NCI-H1092 treated with DMSO at 0.1 percent for 48 hours (cell line): ENCODE measurements at places on chromosomes 5 and 9.

GRCh38 chr5:84131372-84131771, 253.3 kb downstream of the EDIL3 start:
- no peak for DNase-seq

- DNase-seq = no peak
These were observed 19.6 kb downstream of the CCDC187 start for GRCh38 chr9:136284311-136284710.

DNA sequence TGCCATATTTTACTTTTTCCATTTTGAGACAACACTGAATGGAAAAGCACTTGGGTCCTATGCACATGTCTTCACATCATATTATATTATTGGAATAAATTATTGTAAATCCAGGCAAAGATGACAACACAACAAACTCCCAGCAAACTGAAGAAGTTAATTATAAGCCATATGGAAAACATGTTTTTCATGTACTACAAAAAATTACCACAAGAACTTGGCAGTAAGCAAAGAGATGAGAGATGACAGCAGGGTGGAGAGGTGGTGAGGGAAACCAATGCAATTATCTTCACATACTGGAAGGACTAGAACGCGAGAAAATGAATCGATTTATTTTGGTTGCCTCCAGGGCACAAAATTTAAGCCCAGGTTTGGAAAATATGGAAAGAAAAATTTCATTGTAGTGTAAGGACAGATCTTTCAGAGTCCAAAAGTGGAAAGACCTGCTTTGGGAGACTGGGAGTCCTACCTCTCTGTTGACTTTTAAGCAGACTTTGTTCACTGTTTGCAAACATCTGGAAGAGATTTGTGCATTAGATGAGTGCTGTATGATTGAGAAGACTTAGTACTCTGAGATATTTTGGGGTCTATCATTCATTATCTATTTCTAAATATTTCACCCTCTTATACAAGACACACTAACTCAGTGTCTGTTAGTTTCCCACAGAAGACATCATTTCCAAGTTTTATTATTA, 138.0 kb downstream of the TMEM232 start:
- DNase-seq = no peak

DNA sequence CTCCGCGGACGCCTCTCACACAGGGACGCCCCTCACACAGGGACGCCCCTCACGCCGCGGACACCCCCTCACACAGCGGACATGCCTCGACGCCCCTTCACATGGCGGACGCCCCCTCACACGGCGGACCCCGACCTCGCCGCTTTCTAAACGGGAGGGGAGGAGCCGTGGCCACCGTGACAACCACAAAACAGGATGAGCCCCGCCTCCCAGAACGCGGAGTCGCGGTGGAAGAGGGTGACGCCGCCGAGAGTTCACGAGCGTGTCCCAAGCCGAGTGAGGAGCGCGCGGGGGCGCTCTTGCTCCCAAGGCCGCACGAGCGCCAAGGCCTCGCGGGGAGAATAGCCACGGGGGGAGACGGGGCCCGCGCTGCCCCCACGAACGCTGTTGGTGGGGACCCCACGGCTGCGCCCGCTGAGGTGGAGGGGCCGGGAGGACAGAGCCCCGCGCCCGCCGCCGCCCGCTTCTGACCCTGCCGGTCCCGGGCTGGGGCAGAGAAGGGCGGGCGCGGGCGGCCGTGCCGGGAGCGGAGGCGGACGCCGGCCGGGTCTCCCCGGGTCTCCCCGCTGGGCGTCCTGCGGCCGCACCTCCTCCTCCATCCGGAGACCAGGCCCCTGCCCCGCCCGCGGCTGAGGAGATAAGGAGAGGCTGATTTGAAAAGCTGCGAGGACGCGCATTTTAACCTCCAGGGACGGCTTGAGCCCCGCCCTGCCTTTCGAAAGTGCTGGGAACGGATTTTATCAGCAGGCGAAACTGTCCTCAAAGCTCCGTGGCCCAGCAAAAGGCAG, 3.9 kb upstream of the NKD2 start:
- no peak for DNase-seq

DNA sequence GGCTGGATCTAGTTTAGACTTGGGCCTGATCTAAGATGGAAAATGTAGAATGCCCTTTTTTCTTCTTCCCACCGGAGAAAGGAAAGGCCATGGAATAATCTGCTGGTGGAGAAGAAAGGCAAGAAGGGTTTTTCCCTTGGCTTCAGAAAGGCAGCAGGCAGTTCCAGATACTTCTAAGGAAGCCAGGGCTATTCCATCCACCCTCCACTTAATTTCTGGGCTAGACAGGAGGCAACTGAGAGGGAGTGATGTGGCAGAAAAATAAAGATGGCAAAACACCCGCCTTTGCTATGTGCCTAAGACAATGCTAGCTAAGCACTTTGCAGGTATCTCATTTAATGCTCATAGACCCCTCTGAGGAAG, 9.9 kb downstream of the MYOZ3 start:
- DNase-seq = no peak

- DNase-seq = no peak
These were observed 87.0 kb downstream of the SPOCK1 start for GRCh38 chr5:137412136-137412535.

DNA sequence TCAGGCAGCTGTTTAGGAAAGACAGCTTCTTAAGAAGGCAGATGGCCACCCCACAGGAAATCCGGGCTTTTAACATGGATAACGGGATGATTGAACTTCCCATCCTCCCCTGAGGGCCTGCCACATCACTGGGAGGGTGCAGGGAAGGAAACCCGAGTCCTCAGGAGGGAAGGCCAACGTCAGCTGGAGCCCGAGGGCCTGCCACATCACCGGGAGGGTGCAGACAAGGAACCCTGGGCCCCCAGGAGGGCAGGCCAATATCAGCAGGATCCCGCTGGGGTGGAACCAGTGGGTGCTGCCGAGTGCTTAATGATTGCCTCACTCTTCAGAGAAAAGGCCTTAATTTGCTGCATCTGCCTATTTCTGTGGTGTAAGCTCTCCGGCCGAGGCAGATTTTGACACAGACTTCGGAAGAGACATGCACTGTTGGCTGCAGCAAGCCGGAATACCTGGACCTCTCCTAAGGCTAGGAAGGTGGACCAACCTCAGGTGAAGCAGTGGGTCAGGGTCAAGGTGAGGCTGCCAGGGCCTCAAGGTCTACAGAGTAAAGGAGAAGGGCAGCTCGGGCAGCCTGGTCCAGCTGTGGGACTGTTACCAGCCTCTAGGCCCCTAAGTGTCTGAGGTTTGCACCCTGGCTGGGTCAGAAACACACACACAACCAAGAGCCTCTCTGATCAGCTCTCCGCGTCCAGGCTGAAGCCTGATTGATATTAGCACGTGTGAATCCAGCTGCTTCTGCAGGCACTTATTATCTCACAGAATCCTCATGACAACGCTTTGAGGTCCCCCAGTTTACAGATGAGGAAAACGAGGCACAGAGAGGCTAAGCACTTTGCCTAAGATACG, 14.8 kb upstream of the COL5A1 start:
- DNase-seq = no peak

GRCh38 chr9:3367185-3367584, 158.6 kb downstream of the RFX3 start:
- no peak for DNase-seq

- DNase-seq = no peak
These were observed 36.7 kb upstream of the GABBR2 start for GRCh38 chr9:98745470-98745869.

DNA sequence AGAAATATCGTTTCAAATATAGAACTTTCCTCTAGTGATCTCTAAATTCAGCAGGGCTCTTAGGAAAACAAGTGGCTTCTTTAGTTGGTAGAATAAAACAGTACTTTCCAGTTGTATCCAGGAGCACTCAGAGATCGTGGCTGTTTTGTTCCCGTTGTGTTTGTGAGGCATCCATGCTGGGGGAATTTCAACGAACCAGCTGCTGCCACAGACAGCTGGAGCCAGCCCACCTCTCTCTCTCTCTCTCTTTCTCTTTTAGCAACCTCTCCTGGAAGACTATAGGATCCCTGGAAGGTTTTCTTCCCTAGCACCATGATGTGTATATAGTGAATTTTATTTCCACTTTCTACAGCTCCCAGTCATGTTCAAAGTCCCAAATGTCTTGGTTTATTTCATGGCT, 1116.0 kb upstream of the SEMA6A start:
- DNase-seq = no peak

DNA sequence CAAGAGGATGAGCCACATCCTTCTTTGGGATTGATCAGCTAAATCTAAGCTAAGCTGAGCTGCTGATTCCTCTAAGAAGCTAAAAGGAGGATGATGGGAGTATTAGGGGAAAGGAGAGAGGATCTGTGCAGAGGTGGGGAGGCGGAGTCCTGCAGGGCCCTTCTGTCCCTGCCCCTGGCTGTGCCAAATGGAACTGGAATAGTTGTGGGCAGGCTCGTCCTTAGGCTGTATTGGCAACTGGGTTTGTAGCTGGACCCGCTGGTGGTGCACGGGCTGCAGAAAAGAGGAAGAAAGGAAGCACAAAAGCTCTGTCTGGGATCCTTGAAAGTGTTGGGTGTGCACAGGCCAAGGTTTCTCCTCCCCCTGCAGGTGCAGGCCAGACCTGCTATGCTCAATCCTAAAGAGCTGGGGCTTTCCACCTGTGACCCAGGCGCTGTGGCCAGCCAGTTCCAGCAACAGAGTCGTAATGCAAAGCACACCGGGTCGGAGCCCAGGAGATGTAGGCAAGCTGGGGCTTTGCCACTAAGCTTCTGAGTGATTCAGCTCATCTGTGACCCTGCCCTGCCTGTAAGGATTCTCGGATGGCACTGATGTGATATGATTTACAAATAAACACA, 9.8 kb downstream of the CLTB start:
- no peak for DNase-seq

DNA sequence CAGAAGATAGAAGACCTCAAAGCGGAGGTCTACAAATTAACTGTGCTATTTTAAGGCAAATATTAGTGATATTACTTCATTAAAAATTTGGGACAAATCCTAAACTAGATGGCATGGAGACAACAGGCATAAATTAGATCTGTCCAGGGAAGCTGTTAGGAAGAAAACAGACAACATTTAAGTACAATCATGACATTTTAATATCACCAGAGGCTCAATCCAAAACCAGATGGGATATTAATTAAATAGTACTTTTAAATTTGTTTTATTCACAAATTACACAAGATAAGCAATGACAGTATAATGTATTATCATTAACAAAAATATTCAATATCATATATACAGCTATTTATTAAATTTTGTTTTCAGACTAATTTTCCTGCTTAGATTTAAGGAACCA, 161.1 kb downstream of the AP3B1 start:
- DNase-seq = no peak

DNA sequence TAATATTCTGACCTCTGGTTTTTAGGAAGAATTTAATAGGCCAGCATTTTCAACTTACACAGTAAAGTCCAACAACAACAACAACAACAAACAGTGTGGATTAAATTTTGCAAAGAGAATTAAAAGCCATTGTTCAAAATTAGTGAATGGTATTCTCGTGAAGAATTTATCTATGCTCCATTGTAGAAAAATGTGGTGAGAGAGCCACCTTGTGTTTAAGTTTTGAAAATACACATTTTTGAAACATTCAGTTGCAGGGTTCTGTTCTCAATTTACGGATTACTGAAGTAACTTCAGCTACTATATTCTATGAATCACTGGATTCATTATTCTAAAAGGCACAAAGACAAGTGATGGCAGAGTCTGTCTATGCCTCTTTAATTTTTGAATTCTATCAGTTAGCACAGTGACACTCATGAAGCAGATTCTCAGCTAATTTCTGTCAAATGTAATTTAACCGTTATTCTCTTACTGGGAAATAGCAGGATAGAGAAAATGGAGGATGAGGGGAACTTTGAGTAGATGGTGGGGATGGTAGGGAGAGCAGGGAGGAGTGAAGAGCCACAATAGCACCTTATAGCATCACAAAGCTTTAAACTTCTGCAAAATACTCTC, 11.0 kb downstream of the CCDC152 start:
- peak; percentile 1 for DNase-seq

- no peak for DNase-seq
These were observed 97.4 kb downstream of the KCTD16 start for GRCh38 chr5:144267961-144268513.

DNA sequence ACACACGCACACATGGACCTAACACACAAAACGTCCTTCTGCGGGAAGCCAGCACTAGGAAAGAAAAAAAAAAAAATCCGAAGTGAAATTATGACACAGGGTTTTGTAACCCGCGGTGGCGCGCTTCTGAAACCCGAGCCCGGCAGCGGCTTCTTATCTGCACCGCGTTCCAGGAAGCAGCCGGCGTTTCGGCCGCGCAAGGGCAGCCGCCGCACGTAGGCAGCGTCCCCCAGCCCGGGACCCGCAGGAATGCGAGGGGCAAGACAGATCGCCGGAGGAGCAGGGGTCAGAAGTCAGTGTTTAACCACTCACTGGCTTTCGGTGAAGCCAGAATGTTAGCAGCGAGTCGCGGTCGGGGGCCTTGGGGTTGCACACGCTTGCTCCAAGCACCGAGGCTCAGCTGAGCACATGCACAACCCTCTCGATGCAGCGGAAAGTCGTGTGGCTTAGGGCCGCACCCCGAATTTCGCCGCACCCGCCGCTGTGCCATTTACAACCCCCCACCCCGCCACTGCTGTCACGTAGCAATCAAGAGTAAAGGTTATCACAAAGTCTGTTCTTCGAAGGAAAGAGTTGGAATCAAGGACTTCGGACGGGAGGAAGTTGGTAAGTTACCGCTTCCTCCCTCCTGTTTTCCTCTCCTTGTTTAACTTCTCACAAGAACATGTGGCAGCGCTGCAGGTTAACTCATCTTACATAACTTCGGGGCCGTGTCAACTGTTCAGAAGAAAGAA, 167.9 kb downstream of the AUH start:
- DNase-seq = peak; percentile 59

DNA sequence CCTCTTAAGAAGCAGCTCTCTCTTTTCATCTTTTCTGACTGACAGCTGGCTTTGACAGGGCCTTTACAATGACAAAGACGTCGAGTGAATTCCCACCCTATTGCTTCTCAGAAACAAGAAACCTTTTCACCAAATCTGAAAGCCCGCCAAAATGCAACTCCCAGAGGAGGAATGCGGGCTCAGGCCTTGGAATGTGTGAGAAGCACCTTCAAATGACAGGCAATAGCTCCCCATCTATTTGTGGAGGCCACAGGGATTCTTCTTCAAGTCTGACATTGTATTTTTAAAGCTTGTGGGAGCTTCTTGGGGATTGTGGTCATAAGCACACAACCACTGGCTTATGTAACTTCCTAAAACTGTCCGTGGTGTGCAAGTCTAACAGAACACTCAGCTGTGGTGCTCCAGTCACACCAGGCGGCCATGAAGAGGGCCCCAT, 72.7 kb downstream of the DPYSL3 start:
- DNase-seq = no peak

DNA sequence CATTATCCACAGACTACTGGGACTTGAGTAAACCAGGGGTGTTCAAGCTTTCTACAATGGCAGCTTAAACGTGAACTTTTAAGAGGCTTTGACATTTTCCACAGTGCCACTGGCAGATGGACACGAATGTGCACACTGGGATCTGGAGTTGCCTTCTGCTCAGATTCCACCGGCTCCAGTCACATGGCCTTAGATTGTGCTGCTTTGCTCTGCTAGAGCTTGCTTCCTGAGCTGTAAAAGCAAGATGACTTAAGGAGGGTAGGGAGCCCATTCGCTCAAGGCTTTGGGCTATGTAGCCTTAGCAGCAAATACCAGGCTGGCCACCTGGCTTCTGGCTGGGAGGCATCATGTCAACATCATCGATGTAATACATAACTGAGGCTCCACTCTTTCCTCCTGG, 436.9 kb downstream of the MED10 start:
- no peak for DNase-seq

- DNase-seq = no peak
These were observed 529.5 kb downstream of the AGTPBP1 start for GRCh38 chr9:85212209-85212608.
